Epithelial cell of proximal tubule (primary cell): ENCODE measurements at places on chromosomes 2 and 18.

- no peak for DNase-seq
These were observed 292.9 kb downstream of the IKZF2 start for GRCh38 chr2:212858496-212858895.

- no peak for DNase-seq
These were observed 44.7 kb upstream of the HK2 start for GRCh38 chr2:74789271-74789670.

DNA sequence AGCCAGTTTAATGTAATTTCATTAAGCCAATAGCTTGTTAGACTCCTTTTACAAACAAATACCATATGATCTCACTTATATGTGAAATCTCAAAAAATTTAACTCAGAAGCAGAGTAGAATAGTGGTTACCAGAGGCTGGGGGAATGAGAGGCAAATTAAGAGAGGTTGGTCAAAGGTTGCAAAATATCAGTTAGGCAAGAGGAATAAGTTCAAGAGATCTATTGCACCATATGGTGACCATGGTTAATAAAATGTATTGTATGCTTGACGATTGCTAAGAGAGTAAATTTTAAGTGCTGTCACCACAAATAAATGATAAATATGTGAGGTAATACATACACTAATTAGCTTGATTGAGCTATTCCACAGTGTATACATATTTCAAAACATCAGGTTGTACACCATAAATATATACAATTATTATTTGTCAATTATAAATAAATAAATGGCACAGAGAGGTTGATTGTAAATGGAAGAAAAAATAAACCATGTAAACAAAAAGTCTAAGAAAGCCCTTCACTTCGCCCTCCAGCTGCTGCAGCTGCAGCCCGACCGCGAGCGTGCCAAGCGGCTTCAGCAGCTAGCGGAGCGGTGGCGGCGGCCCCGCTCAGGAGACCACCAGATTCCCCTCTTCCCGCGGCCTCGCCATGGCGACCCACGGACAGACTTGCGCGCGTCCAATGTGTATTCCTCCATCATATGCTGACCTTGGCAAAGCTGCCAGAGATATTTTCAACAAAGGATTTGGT, 23.0 kb upstream of the ACTR2 start:
- DNase-seq = no peak

DNA sequence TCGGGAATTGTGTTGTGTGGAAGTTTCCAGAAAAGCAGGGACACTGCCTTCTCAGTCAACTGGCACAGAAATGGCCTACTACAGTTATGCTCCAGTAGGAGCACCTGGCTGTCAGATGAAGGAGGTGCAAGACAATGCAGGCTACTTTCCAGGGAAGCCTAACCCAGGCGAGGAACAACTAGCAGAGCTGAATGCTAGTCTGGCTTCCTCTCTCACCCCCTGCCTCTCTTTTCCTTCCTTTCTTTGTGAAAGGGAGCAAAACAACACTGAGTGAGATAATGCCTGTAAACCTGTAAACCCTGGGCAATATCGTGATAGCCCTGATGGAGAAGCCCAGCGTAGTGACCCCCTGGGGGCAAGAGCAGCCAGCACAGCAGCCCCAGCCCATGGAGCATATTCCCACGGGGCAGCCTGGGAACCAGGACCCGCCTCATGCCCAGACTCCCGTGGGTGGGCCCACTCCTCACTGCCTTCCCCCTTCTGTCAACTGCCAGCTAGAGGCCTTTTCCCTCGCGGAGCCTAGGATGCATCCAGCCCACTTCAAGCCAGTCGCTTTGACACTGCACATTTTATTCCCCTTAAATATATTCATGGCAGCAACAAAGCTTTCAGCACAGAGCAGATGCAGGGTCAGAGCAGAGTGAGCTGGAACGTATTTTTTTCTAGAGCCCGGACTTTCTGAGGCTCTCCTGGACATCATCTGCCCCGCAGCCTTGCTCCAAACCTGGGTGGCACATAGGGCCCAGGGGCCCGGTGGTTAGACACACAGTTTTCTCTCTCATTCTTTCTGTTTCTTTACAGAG, 77.0 kb downstream of the PDCL3 start:
- no peak for DNase-seq
